Cerebellar nuclear complex (tissue), 1 donor: ENCODE measurements at places on chromosomes 16 and 17.

GRCh38 chr16:83992624-83993023 is 24.6 kb downstream of the NECAB2 start:
- no peak for DNase-seq

- DNase-seq, result no peak
Observed at GRCh38 chr17:17859909-17860765, 23.4 kb upstream of the SREBF1 start.

- DNase-seq, result no peak
Observed at GRCh38 chr16:8872967-8873865, 4.4 kb upstream of the CARHSP1 start.

DNA sequence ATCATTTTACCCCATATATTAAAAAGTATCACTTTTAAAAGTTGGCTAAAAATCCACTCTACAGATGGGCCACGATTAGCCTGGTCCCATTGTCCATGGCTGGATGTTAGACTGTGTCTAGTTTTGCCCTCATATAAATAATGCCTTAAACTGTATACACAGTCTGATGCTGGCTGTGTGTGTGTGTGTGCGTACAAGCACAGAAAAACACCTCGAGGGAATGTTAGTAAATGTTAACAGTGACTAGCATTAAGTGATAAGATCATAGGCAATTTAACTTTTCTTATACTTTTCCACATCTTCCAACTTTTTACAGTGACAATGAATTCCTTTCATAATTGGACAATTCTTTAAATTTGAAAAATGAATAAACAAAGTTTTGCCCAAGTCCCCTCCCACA is 8.2 kb downstream of the NOS2 start:
- no peak for DNase-seq

GRCh38 chr16:30382111-30382881 is at the start of gene SEPTIN1:
Gene SEPTIN1, minus strand, starts transcription at chr16:30382561. Its CDS starts 19 bp downstream, at chr16:30382542.
- DNase-seq, result no peak

DNA sequence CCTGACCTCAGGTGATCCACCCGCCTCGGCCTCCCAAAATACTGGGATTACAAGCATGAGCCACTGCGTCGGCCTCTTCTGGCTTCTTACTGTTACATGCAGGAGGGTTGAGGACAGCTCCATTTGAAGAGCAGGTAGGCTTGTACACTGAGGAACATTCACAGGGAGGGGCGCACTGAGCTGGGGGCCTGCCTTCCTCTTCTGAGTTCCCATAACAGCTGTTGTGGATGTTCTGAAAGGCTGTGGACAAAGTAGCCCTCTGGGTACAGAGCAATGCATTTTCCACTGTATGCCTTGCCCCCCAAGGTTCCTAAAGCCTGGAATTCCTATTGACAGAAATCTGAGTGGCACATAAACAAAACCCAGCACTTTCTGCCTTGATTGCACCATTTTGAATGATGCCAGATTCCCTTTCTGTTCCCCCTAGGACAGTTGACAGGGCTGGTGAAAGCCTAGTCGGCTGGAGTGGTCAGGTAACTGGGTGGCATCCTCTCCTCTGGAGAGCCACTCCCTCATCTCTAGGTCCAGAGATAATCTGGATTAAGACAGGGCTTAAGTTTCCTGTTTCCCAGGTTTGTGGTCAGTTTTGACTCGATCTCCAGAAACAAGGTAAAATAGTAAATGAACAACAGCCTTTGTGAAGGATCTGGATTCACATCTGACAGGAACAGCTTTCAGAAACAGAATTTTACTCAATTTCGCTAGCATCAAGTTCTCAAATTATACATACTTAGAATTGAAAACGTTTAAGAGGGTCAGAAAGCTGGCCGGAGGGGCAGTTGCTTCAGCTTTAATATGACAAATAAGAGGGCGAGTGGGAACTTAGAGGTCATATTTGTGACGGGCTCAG is 1.3 kb upstream of the CDK5R1 start:
- no peak for DNase-seq

DNA sequence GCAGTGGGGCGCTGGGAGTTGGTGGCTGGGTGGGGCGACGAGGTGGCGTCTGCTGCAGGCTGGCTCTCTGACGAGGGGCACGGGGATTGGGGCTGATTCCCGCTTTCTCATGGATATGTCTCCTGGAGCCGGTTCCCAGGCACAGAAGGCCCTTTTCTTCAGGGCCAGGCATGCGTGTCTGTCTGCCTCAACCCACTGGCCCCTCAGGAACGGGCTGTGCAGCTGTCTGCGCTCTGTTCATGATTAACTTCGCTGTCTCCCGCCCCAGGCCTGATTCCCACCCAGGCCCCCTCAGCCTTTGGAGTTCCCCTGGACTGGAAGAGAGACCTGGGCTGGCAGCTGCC is 53.1 kb downstream of the RAP1GAP2 start:
- no peak for DNase-seq

DNA sequence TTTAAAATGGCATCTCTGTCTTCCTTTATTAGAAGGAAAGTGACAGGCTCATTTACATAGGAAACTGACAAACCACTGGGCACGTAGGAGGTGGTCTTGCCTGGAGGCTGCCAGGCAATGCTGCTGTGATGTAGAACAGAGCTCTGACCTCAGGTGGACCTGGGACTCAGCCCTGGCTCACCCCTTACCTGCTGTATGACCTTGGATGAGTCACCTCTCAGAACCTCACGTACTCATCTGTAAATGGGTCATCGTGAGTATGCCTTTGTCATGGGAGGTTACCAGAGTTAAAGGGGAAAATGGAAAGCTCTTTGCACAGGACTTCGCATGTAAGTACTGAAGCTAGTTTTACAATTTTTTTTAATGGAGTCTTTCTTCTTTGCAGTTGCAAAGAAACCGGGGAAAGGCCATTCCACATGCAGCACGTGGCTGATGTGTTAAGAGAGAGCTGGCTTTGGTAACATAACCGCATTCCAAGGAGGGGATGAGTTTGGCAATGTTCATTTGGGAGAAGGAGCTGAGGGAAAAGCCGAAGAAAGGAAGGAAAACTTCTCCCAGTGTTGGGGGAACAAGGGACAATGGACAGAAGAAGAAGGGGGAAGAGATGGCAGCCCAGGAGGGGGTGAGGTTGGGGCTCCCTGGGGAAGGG is 37.4 kb upstream of the LONP2 start:
- no peak for DNase-seq

DNA sequence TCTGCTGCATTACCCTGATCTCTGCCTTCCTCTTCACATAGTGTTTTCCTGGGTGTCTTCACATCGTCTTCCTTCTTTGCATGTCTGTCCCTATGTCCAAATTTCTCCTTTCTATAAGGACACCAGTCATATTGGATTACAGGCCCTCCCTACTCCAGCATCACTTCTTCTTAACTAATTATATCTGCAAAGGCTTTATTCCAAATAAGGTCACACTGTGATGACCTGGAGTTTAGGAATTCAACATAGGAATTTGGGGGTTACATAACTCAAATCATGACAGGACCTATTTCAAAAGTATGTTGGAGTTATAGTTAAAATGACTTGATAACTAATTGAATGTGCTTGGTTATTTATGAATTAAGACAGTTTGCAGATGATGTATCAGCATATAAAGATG is 490.5 kb upstream of the ERCC4 start:
- DNase-seq, result no peak

- DNase-seq, result no peak
Observed at GRCh38 chr16:57271867-57272495, 12.5 kb downstream of the PLLP start.

DNA sequence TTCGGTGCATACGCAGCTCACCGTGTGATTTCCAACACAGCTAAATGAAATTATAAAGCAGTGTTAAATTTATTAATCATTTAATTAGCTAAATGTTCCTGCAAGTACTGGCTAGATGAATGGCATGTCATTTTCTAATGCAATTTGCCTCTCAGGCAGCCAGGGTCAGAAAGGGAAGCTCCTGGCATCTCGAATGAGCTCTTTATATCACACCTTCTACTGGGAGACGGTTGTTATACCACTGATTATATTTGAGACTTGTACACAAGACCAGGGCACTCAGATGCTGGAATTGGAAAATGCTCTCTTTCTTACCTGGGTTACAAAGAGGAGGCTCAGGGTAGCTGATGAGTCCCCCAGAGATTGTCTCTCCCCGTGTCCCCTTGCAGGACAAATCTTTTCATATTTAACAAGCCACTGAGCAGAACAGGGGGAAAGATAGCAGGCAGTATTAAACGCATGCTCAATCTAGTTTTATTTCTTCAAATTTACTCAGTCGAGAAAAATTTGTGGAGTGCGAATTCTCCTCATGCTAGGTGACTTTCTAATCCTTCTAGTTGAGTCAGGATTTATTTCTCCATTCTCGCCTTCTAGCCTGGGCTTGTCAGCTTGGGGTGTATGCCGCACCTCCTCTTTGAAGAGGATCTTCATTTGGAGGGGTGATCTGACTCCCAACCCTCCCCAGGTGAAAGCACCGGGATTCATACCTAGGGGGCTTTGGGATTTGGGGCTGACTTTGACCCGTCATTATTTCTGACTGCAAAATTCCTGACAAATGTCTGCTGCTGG is 441.1 kb downstream of the MAF start:
- DNase-seq, result no peak

DNA sequence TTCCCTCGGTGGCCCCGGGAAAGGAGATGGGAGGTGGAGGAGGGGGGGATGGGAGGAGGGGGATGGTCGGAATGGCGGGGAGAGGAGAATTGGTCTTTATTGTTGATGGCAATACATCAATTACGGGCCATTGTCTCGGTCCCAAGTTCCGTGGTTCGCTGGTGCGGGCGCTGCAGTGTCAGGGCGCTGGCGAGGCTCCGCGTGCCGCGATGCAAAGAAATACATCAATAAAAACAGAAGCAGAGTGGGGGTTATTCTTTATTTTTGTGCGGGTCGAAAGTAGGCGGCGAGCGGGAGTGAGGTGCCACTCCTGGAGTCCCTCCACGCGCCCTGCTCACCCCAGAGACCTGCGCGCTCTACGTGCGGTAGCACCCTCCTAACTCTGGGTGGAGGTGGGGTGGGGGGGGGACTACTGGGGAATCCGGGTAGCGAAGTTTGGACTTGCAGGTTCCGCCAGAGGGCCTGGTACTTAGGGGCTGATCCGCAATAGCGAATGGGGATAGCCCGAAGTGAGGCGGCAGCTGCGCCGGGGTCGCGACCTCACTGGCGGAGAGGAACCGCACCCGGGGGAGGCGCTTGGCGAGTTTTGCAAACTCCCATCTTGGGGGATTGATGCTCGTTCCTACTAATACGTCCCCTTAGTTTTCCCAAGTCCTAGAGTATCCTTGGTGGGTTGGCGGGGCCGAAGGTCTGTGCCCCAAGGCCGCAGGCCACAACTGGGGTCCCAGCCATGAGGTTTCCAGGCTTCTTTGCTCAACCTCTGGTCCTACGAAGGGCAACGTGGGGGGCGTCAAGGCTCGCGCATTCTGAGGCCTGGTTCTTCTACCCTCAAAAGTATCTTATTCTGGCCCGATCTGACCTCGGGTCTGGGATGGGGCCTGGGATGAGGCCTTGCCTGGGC is 3.5 kb upstream of the SALL1 start:
- no peak for DNase-seq

DNA sequence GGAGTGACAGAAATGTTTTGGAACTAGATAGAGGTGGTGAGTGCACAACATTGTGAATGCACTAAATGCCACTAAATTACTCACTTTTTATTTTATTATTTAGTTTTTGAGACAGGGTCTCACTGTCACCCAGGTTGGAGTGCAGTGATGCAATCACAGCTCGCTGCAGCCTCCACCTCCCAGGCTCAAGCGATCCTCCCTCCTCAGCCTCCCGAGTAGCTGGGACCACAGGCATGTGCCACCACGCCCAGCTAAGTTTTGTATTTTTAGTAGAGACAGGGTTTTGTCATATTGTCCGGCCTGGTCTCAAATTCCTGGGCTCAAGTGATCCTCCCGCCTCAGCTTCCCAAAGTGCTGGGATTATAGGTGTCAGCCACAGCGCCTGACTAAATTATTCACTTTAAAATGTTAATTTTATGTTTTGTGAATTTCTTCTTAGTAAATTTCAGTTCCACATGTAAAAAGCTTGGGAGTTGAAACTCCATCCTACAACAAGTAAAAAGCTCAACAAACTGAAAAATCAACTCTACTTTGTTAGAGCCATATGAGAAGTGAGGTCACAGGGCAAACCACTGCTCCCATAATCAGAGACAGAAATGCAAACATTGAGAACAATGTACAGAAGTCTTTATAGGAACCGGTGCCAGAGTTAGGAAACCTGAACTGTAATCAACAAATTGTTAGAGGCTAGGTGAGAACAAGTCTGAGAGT is 13.8 kb upstream of the SLC5A10 start:
- no peak for DNase-seq

DNA sequence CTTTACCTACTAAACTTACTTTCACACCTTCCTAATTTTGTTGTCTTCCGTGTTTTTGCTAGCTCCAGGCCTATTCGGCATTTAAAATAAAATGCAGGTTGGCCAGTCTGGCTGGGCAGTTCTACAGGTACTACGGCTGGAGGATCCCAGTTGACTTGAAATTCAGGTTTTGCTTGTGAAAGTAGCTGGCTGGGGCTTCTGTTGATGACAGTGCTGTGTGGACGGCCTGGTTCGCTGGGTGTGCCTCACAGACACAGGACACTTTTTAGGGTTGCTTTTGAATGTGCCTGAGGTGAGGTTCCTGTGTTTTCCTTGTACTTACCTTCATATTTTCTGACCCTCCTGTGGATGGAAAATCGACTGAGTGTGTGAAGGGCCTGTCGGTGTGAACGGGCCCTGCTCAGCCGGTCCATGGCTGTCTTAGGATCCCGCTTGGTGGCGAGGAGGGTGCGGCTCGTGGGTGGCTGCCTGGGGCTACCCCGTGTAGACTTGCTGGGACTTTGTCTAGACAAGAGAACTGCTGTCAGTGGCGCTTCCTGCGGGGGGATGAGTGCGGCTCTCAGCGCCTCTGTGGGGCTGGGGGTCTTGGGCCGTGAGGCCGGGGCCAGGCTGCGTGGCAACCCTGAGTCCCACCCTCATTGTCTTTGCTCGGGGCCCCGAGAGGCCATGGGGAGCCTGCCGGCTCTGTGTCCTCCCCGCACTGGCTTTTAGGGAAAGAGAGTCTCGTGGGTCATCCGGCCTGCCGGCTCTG is 18.7 kb upstream of the ZNF750 start:
- no peak for DNase-seq

DNA sequence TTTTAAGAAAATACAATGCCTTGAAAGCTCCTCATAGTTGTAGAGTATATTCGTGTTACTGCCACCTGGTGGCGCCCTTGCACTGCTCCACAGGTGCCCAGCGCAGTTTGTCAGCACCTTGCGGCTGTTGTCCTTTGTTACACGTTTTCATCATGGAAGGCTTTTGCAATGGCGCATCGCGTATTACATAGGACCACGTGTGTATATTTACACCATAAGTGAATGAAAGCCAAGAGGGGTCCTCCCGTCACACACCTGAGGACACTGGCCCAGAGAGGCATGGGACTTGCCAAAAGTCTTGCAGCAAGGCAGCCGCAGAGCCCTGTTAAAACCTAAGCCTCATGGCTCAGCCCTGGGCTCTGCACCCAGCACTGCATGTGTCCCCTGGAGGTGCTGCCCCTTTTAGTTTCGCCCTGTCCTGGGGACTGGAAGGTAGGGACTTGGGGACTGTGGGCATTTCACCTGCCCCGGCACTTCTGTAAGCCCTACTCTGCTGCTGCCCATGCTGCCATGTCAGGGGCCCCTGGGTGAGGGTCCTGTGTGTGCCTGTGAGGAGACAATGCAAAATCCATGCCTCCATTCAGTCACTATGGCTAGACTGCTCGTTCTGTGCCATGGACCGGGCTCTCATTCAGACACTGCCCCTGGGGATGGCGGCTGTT is 24.3 kb downstream of the POLR3E start:
- peak; percentile 65 for DNase-seq
